ENCODE measurements at places on chromosomes 6 and 20.

DNA sequence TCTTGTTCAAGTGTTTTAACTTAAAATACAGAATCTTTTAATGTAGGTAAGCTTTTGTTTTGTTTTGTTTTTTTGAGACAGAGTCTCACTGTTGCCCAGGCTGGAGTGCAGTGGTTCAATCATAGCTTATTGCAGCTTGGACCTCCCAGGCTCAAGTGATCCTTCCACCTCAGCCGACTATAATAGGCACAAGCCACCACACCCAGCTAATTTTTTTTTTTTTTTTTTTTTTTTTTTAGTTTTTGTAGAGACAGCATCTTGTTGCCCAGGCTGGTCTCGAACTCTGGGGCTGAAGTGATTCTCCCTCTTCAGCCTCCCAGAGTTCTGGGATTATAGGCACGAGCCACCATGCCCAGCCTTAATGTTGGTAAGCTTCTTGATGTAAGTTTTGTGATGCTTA, 3.3 kb downstream of the EFHC1 start:
- no peak for DNase-seq

- no peak for DNase-seq
These were observed 379.1 kb downstream of the TENT5A start for GRCh38 chr6:81373414-81373813.

DNA sequence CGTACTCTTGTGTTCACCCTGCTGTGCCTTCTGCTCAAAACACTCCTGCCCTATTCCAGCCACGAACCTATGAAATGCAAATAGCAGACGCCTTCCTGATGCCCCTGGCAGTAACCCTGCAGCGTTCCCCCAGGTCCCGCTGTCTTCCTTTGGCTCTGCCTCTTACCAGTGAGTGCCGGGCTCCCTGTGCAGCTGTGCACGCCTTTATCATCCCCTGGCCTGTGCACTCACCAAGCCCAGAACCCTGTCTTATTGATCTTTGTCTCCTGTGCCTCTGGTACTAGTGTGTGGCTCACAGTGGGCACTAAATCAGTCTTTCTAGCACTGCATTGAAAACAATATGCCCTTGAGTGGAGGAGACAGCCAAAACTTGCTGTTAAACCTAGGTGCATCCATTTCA, 19.7 kb downstream of the ZDHHC14 start:
- no peak for DNase-seq

DNA sequence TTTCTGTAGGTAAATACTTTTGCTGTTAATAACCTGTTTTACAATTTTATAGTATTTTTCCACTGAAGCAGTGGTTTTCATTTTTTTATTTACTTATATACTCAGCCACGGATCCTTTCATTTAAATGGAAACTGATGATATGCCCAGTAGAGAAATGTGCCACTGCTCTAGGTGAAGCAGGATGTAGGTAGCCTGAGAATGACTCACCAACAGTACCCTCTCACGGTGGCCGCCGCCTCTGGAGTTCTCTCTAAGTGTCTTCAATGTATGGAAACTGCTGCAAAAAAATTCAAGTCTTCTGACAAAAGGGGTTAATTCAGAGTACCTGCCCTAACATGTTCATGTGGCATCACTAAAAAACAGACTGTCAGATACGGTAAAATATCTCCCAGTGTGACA, 6.4 kb downstream of the EYA4 start:
- no peak for DNase-seq

GRCh38 chr20:19783966-19784401, 25.9 kb downstream of the RIN2 start:
- no peak for DNase-seq

- no peak for DNase-seq
These were observed 5.5 kb downstream of the PPP1R3G start for GRCh38 chr6:5090603-5091002.

DNA sequence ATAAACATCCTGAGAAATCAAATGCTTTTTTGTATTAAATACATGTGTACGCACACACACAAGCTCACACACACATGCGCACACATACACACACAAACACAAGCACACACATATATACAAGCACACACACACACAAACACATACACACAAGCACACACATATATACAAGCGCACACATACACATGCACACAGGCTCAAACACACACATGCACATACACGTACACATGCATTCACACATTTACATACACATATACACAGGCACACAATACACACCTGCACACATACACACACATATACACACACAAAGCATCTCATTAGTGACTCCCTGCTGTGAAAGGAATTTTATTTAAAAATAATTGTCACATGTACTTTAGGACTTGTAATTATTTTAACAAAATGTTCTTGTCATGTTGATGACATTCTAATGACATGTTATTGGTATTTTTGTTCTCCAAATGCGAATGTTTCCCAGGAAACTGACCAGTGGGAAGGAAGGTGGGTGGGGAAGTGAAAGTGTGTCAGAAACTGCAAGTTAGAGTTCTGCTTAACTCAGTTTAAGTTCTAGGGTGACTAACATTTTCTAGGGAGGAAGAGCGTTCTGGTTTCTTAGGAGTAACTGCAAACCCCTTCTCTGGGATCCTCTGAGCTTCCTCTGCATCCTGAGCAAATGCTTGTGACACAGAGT, 113.9 kb upstream of the ZNF217 start:
- DNase-seq: no peak

DNA sequence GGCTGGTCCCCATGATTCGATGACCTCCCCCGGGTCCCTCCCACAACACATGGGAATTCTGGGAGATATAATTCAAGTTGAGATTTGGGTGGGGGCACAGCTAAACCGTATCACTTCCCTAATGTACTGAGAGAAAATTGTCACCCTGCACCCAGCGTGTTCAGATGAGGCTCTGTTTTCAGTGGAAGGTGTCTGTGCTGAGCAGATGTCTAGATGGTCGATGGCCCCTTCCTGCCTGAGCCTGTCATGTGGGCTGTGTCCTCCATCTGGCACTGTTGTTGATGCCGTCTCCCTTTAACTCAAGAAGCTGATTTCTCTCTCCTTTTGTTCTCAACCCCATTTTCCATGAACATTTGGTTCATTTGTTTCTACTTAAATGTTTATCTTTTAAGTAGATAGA, 37.0 kb downstream of the TMEM181 start:
- DNase-seq: no peak

DNA sequence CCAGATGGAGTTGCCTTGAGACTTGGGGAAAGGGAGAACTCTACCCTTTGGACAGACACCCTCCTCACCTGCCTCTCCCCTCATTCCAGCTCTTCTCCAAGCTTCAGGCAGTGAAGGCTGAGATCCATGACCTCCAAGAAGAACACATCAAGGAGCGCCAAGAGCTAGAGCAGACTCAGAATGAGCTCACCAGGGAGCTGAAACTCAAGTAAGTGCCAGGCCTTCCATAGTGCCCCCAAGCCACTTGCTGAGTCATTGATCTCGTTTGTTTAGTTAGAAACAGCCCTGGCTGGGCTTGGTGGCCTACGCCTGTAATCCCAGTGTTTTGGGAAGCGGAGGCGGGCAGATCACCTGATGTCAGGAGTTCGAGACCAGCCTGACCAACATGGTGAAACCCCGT, 39.2 kb downstream of the KIF3B start:
- DNase-seq: no peak

DNA sequence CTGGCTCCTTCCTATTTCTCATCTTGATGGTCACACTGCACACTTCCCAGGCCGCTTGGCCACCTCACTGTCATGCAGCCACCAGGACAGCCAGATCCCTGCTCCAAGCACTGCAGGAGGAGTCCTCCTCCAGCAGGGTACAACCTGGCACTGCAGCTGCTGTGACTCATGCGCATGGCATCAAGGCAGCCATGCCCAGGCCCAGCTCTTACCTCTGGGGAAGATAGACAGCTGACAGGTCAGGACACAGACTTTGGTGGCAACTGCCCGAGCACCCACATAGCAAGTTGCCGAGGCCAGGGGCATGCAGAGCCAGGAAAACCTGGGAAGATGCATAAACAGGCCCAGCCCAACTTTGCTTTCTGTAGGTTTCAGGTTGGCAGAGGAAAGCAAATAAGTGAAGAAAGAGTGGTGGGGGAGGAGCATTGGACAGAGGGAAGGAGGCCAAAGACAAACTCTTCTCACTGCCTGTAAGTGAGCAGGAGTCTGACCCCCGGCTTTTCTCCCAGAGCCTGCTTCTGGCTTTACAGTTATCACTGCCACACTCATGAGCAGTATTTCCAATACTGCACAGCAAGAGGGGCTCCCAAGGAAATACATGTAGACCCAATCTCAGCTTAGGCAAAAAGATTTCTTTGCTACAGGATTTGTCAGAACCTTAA, 38.8 kb downstream of the SLC22A3 start:
- no peak for DNase-seq

Measured in activated CD4-positive, CD25-positive, alpha-beta regulatory T cell treated with anti-CD3 and anti-CD28 coated beads, Interleukin-2, amount 50 U/mL, for 72 hours (primary cell).